ENCODE measurements at places on chromosomes 7 and 10.

- no peak overlapping the region for H3K4me3 ChIP-seq
- no peak for DNase-seq
- H3K36me3 ChIP-seq = no peaks in the 10 kb centered on the region
- no peak overlapping the region for H3K27ac ChIP-seq
- H3K27me3 ChIP-seq = no peaks in the 10 kb centered on the region
- H3K4me1 ChIP-seq = no peaks in the 10 kb centered on the region
Observed at GRCh38 chr7:1854866-1855724, 185.0 kb downstream of the ELFN1 start.

DNA sequence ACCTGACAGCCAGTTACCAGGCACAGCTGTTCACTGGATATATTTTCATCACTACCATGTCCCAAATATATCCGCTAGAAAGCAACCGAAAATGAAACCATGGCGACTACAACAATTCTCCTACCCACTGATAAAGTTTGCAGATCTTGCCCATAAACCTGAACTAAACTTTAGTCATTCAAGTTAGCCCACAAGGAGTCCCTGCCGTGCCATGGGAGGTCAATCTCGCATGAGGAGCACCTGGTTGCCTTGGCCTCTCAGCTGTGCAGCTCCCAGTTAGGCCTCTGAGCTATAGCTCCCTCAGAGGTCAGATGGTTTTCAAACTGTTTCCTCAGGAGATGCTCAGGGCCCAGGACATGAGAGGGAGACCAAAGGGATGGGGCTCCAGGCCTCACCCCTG, 211.1 kb upstream of the RNF32 start:
- H3K27ac ChIP-seq = no peak overlapping the region
- H3K4me1 ChIP-seq = no peaks in the 10 kb centered on the region
- no peak overlapping the region for H3K4me3 ChIP-seq
- H3K27me3 ChIP-seq = no peaks in the 10 kb centered on the region
- no peaks in the 10 kb centered on the region for H3K36me3 ChIP-seq

GRCh38 chr10:26438534-26439341, 597 bp downstream of the APBB1IP start:
- peaks cover 24% of the 10 kb centered on the region for H3K27me3 ChIP-seq
- H3K4me1 ChIP-seq = no peaks in the 10 kb centered on the region
- DNase-seq = peak; percentile 63
- H3K36me3 ChIP-seq = no peaks in the 10 kb centered on the region
- H3K4me3 ChIP-seq = peak overlapping the region; percentile 53

- no peak for DNase-seq
- no peak overlapping the region for H3K4me3 ChIP-seq
- H3K36me3 ChIP-seq = peaks cover 33% of the 10 kb centered on the region
- H3K27ac ChIP-seq = no peak overlapping the region
- H3K27me3 ChIP-seq = no peaks in the 10 kb centered on the region
Observed at GRCh38 chr7:129468087-129468486, 33.9 kb downstream of the STRIP2 start.

DNA sequence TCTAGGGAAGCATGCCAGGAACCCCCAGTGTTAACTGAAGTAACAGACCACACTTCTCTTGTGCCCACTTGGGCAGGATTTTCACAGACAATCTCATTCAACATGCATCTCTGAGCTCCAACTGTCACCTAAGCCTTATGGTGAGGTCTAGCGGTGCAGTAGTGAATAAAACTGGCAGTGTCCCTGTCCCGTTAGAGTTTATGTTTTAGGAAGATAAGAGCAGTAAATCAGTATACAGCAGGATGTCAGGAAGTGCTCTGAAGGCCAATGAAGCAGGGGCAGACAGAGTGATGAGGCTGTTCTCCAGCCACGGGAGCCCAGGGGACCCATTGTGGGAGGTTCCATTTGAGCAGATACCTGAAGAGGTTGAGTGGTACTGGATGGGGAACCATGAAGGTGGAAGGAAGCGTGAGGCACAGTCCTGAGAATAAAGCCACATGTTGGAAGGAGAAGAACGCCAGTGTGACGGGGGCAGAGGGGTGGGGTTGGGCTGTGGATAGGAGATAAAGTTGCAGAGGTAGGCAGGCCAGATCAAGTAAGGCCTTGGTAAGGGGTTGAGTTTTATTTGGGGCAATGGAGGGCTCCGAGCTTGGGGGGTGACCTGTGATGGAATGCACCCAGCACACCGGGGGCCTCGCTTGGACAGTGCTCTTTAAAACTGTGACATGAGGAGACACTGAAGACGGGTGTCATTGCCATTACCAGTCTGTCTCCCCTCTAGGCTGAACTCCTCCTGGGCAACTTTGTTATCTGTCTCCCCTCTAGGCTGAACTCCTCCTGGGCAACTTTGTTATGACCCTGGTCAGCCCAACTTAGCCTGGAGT, 6.6 kb downstream of the GDF10 start:
- no peaks in the 10 kb centered on the region for H3K4me1 ChIP-seq
- H3K36me3 ChIP-seq = no peaks in the 10 kb centered on the region
- peaks cover 9% of the 10 kb centered on the region for H3K27me3 ChIP-seq
- DNase-seq = no peak

- no peaks in the 10 kb centered on the region for H3K27me3 ChIP-seq
- DNase-seq = no peak
- peaks cover 6% of the 10 kb centered on the region for H3K4me1 ChIP-seq
- no peaks in the 10 kb centered on the region for H3K36me3 ChIP-seq
- no peak overlapping the region for H3K27ac ChIP-seq
Observed at GRCh38 chr10:128186959-128187787, 61.0 kb upstream of the MKI67 start.

All from H1 (cell line).